A549 treated with RU486 at 1 μM for 4 hours (cell line): ENCODE measurements at places on chromosomes 11 and 22. TPM values are rescaled to one million over a fixed set of nuclear protein-coding genes. Genes with fewer than 3 reads are reported as not detected.

ZNF195 gene
- total RNA-seq, result 17.7 to 22.5 TPM (median 18.4 TPM) in 5 replicates

RAB38 gene
- total RNA-seq, result 0.80 to 1.6 TPM (median 0.98 TPM) in 5 replicates

TMEM25 gene
- total RNA-seq, result 0.31 to 0.83 TPM (median 0.67 TPM) in 5 replicates

DEUP1 gene
- total RNA-seq, result not detected in 5 replicates

KRTAP5-9 gene
- total RNA-seq, result not detected in 5 replicates
